ENCODE measurements at places on chromosomes 3 and 15.

- no peak for DNase-seq
These were observed 65.1 kb upstream of the CCNL1 start for GRCh38 chr3:157225001-157225400.

- no peak for DNase-seq
These were observed 28.8 kb downstream of the LRRC2 start for GRCh38 chr3:46537316-46537715.

DNA sequence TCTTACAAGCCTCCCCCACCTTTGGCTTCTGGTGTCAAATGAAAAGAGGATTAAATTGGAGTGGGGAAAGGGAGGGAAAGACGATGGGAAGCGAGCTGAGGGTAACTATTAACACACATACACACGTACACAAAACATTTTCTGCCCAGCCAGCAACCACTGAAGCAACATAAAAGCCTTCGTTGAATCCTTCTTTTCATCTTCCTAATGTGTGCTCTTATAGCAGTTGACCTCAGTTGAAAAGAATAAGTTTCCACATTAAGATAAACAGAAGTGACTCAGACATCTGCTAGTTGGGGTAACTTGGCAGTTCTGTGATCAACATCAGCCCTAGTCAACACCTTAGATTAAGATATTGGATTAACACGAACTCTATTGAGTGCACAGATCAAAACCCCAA is 558.5 kb downstream of the MECOM start:
- DNase-seq, result no peak

DNA sequence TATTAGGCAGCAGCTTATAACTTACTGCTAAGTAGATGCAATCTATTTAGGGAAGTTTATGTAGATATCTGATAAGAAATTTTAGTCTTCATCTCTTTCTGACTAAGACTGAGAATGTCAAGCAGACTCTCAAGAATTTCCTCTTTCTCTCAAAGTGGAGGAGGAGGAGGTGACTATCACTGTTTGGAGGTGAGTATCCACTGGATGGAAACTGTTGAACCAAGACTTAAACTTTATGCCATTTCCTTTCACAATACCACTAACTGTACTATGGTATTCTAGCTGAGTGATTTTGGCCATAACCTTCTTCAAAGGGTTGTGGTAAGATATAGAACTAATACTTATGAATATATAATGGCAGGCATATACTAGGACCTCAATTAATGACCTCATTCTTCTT is 64.6 kb downstream of the TPRG1 start:
- DNase-seq, result no peak

- no peak for DNase-seq
These were observed 44.0 kb downstream of the PSMD6 start for GRCh38 chr3:63979093-63979885.

Data from GM19239 (cell line).